ENCODE measurements at places on chromosomes 12 and 14.

DNA sequence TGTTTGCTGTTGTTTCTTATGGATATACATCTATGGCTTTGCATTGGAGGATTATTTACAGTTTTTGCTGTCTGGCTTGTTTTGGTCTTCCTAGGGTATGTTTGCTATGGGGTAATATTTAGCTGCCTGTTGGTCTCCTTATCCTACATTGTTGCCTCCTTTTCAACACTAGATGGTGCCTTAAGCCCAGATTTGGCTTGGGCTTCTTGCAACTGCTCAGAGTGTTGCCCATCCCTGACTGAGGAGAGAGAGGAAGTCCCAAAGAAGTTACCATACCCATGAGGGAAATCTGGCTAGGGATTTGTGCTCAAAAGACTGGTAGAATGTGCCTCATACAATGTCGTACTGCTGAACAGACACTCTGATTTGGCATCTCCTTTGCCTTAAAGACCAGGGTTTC is 94.6 kb upstream of the MUCL1 start:
- peaks cover 7% of the 10 kb centered on the region for H3K36me3 ChIP-seq
- peaks cover 8% of the 10 kb centered on the region for H3K4me1 ChIP-seq
- DNase-seq = peak; percentile 22
- peaks cover 7% of the 10 kb centered on the region for H3K27me3 ChIP-seq

GRCh38 chr12:9347328-9348127 is 139.3 kb upstream of the PZP start:
- peak overlapping the region; percentile 17 for H3K27ac ChIP-seq
- H3K36me3 ChIP-seq = peaks cover 10% of the 10 kb centered on the region
- no peaks in the 10 kb centered on the region for H3K27me3 ChIP-seq
- DNase-seq = peak; percentile 43

GRCh38 chr14:99794151-99794780 is 1.1 kb downstream of the EML1 start:
- H3K36me3 ChIP-seq = no peaks in the 10 kb centered on the region
- DNase-seq = no peak
- peaks cover 24% of the 10 kb centered on the region for H3K27me3 ChIP-seq
- H3K4me3 ChIP-seq = peak overlapping the region; percentile 46
- H3K27ac ChIP-seq = no peak overlapping the region
- peaks cover 34% of the 10 kb centered on the region for H3K4me1 ChIP-seq

DNA sequence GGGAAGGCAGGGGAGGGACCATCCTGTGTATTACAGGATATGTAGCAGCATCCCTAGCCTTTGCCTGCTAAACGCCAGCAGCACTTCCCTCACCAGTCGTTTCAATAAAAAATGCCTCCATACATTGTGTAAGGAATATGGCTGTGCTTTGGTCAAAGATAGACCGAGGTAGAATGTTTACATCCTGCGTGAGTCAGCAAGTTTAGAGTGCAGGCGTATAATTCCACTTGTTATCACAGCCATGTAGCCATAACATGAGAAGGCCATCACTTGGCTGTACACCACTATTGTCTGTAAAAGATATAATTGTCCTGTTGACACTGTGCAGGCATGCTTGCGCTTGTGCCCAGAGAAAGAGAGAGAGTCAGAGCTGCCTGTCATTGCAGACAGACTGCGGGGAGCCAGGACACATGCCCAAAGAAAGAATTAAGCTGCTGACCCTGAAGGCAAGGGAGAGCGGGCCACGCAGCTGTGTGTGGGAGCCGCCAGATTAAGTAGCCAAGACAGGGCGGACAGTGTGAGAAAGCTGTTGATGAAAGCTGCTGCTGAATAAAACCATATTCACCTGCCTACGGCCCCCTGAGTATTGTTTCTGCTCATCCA is 68.4 kb downstream of the CRACR2A start:
- H3K4me3 ChIP-seq = no peak overlapping the region
- H3K27me3 ChIP-seq = no peaks in the 10 kb centered on the region
- no peaks in the 10 kb centered on the region for H3K4me1 ChIP-seq
- no peak overlapping the region for H3K27ac ChIP-seq
- peaks cover 32% of the 10 kb centered on the region for H3K36me3 ChIP-seq

- no peak overlapping the region for H3K27ac ChIP-seq
- no peaks in the 10 kb centered on the region for H3K27me3 ChIP-seq
- DNase-seq = no peak
Measured at GRCh38 chr14:71521238-71522135, 410.7 kb upstream of the RGS6 start.

Data from activated CD4-positive, alpha-beta T cell treated with anti-CD3 and anti-CD28 coated beads for 36 hours (primary cell).